ENCODE measurements at places on chromosomes 5 and 9.

- DNase-seq = no peak
Observed at GRCh38 chr5:79513308-79513703, 628 bp downstream of the HOMER1 start.

DNA sequence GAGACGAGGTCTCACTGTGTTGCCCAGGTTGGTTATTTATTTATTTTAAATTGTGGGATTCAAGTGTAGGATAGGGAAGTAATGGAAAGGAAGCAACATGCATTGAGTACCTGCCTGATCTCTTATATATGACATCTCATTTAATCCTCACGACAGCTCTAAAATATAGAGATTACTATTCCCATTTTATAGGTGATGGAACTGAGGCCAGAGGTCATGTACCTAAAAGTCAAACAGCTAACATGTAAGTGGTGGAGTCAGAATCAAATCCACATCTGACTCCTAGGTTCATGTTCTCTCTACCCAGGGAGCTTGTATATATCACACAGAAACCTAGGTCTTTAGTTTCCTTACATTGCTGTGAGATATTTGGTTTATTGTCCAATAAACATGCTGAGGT is 26.1 kb upstream of the MATR3 start:
- no peak for DNase-seq

GRCh38 chr5:138159666-138160065 is 18.8 kb downstream of the BRD8 start:
- no peak for DNase-seq

DNA sequence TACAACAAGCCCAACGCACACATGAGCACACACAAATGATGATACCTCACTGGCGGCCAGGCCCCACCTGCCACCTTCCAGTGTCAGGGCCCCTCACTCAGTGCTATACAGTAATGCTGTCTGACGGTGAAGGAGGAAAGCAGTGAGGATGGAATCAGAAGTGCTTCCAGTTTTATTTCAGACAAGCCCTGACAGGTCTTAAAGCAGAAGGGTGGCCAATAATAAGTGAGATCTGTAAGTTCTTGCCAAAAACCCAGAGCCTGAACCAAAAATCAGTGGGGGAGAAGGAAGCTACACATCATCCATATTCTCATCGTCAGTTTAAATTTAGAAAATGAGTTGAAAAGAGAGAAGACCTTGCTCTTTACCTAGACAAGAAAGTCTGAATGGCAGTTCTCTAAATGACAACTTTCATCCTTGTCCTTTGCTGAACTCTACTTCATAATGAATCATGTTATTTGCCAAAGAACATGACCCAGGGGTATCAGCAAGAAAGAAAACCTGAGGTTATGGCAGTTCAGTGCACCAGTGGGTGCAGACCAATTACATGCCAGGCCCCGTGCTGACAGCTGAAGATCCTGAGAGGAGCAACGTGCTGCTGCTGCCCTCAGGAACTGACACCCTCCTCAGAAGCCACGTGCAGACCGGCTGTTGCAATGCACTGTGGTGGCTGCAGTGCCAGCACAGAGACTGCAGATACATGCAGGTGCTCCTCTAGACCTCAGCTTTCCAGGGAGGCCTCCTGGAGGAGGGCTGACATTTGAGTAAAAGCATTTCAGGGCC is 118.7 kb downstream of the DROSHA start:
- DNase-seq = no peak

- DNase-seq = no peak
Observed at GRCh38 chr5:159333545-159333925, 3.2 kb upstream of the IL12B start.

GRCh38 chr5:80959768-80960442 is at the start of gene RASGRF2:
Gene RASGRF2, plus strand, starts transcription at chr5:80960363. Its CDS starts 376 bp downstream, at chr5:80960739.
- peak; percentile 31 for DNase-seq

DNA sequence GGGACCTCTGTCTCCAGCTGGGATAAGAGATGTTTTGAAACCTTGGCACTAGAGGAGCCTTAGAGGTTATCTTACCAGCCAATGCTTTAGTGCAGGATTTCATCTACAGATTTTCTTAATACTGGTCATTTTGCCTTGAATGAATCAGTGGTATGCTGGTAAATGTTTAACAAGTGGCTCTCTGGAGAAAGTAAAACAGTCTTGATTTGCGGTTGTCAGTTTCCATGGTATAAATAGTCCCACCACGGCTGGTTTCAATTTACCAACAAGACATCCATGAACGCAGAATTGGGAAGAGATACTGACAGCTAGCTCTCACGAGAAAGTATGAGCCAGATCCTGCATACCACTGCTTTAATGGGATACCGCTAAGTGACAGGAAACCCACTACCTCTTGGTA is 56.7 kb upstream of the CXCL14 start:
- DNase-seq = no peak

GRCh38 chr9:99873531-99873930 is 32.9 kb upstream of the STX17 start:
- DNase-seq = peak; percentile 50

- no peak for DNase-seq
Observed at GRCh38 chr5:3526551-3527185, 69.0 kb upstream of the IRX1 start.

- peak; percentile 89 for DNase-seq
Observed at GRCh38 chr9:112041536-112042243, 133.4 kb downstream of the SUSD1 start.

GRCh38 chr5:124650147-124650561 is 96.3 kb downstream of the ZNF608 start:
- no peak for DNase-seq

DNA sequence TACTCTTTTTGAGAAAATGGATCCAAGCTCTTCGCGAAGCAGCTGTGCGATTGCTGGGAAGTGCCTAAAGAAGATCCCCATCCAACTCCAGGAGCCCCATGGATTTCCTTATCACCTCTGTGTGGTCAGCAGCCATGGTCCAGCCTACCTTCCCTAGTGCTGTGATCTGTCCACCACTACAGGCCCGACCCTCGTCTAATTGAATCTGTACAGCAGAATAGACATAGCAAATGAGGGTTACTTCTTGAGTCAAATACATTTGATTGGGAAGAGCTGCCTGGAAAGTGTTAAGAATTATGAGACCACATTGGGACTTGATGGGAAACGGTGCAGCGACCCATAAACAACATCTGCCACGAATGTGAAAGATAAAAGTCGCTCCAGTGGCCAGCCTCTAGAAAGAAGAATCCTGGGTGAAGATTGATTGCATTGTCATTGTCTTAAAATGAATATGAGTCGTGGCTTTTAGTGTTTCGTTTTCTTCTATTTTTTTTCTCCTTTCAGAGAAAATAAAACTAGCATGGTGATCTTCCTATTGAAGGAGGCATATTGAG is 118.4 kb downstream of the PAM start:
- no peak for DNase-seq

DNA sequence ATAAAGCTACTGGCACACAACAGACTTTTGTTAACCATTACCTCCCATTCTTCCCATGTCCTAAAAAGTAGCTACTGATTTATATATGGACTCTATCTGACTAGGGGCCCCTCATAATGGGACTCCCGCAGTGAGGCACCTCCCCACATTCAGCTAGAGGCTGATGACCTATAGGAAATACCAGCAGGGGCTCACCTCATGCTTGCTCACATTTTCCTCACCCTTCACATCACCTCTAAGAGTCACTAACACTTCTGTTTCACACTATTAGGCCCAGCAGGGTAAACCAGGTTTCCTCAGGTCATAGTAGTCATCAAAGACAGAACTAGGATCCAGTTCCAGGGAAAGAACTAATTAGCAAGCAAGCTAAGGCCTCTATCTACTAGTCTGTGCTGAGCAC is 60.7 kb downstream of the PRELID2 start:
- DNase-seq = no peak

GRCh38 chr5:81286059-81286617 is 15.2 kb upstream of the ZCCHC9 start:
- no peak for DNase-seq

DNA sequence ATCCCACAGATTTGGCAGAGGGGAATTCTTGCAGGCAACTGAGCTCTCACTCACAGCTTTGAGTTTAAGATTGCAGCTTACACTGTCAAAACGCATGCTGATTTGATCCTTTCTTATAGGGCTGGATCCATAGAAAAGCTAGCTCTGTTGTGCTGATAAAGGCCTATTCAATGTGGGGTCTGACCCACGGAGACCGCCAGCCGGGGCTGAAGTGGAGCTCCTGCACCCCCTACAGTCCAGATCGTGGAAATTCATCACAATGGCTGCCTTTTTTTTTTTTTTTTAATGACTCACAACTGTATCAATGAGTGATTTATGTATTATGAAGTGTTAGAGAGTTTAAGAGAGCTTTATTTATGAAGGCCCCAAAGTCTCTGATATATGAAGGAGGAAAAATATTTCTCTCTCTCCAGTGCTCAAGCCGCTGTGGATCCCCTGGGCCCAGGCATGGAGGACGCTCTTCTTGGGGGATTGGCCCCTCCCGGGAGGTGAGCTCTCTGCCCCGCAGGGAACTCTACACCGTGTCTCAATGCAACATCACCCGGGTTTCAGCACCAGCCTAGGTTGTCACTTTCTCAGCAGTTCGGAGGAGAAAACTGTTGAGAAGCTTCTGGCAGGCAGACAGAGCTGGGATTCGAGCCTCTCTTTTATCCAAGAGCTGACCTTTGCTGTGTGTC is 700.2 kb downstream of the IRX1 start:
- DNase-seq = no peak

DNA sequence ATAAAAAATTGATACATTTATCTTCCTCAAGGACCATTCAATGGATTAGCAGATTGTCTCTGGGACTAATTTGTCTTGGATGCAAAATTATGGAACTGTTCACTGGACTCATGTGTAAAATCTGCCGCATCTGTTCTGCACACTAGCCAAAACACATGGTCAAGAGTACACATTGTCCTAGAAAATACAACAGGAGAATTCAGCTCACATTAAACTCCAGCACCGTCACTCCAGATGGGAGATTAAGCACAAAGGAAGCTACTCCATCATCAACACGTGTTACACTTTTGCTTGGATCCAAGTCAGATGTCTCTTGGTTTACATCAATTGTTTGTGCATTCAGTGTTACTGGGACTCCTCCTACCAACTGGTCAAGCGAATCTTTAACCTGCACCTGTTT is 28.8 kb downstream of the C5 start:
- no peak for DNase-seq

- DNase-seq = no peak
Observed at GRCh38 chr5:42915306-42915866, 103.7 kb upstream of the SELENOP start.

DNA sequence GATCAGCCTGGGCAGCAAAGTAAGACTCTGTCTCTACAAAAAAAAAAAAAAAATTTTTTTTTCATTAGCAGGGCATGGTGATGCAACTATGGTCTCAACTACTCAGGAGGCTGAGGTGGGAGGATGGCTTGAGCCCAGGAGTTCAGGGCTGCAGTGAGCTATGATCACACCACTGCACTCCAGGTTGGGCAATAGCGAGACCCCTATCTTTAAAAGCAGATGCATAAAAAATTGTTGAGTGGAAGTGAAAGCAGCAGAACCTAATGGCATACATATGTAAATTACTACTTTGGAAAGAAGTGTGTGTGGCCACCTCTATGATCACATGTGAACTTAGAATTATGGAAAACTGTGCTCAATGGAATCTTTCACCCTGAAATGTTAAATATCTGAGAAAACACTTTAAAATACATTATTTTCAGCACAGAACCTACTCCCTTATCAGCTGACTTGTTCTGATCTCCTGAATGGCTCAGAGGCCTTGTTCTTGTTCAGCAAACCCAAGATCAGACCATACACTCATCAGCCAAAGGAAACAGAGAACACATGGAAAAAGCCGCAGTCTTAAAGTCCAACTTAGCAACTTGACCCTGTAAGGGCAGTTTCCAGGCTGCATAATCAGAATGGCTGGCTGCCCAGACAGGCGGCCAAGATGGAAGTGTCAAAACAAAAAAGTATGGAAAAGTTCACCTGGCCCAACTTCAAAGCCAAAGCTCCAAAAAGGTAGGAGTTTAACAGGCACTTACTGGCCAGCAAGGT is 56.5 kb downstream of the SIL1 start:
- DNase-seq = no peak

DNA sequence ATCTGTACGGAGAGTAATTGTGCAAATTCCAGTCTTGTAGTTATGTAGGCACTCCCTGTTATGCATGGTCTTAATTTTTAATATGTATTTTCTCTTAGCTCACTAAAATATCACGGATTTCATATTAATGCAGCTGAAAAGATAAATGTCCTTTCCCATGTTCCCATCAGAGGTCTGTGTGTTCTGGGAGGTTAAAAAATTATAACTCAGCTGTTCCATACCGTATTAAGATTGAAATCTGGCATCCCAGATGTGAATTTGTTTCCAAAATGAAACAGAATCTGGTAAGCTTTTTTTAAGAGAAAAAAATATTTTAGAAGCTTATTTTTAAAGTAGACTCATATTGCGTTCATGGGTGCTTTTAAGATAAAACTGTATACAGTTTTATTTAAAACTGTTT is 44.3 kb downstream of the SEMA6A start:
- DNase-seq = no peak

GRCh38 chr9:81585191-81585763 is 104.1 kb downstream of the TLE1 start:
- no peak for DNase-seq

DNA sequence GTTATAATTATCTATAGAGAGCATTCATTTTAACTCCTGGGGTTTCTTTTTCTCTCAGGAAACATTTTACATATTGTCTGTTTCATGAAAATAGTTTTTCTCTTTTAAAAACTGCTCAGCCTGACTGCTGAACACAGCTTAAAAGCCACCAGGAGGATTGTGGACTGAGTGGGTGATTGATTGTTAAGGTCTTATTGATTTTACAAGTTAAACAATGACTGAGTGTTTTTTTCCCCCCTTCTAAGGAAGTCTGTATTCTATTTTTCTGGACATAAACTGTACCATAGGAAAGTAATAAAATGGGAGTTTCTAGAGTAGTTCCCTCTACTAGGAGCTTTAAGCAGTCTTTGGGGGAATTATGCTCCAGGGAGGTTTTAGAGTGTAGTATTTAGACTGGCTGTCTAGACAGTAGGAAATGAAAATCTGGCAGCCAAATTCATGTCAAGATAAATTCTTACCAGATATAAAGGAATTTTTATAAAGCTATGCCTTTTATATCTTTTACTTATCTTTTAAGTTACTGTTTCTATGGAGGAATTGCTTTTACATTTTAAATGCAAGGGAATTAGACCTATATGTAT is 463.9 kb downstream of the PRR16 start:
- DNase-seq = no peak

- DNase-seq = no peak
Observed at GRCh38 chr5:4124221-4124970, 528.8 kb downstream of the IRX1 start.

GRCh38 chr9:93677048-93677571 is 100.7 kb downstream of the PHF2 start:
- DNase-seq = no peak

DNA sequence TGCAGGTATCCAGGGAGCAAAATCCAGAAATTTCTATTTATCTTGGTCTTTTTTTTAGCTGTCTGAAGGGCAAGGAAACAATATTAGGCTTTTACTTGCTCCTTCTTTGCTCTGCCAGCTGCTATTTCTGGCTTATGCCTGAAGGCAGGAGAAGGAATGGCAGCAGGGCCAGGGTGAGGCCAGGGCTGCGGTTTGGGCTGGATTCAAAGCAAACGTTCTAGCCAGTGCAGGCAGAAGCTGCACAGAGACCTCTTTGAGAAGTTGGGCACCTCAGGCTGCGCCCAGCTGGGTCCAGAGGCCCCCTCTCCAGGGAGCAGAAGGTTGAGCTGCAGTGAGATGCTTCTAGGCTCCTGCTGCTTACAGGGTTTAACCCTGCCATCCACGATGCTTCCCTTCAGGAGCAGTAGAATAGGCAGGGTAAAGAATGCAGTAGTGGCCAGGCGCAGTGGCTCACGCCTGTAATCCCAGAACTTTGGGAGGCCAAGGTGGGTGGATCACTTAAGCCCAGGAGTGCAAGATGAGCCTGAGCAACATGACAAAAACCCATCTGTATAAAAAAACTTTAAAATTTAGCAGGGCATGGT is 201.2 kb downstream of the ADCY2 start:
- no peak for DNase-seq
